Right hindlimb (tissue), 1 donor: ENCODE measurements at places on chromosomes 3 and 15.

GRCh38 chr15:32838820-32839219 lies 121.0 kb downstream of the GREM1 start:
- DNase-seq = no peak

DNA sequence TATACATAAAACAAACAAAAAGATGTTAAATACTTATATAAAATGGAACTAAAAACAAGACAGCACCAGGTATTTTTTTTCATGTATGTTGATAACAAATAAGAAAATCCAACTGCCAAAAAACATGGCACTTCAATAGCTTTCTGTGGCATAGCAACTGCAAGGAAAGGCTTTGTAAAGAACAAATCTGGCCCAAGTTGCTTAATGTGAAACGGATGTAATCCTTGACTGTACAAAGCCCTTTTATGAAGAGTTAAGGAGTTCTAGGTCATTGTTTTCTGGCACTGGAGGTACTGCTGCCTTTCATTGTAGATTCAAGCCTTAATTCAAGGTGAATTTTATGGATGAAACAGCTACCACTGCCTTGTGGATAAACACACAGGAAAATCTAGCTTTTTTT lies 68.8 kb upstream of the SLC12A8 start:
- DNase-seq = no peak

GRCh38 chr3:15845475-15845874 lies 47.7 kb upstream of the ANKRD28 start:
- no peak for DNase-seq

GRCh38 chr3:168096210-168096652 lies 507 bp upstream of the GOLIM4 start:
- DNase-seq = peak; percentile 84

DNA sequence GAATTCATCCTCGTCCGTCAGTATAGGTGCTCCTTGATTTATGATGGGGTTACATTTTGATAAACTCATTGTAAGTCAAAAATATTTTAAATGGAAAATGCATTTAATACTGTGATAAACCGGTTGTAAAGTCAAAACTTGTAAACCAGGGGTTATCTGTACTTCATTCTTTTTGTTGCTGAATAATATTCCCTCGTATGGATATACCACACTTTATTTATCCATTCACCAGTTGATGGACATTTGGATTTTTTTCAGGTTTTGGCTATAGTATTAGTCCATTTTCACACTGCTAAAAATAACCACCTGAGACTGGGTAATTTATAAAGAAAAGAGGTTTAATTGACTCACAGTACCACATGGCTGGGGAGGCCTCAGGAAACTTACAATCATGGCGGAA lies 47.7 kb downstream of the NFKBIZ start:
- DNase-seq = no peak

- no peak for DNase-seq
Observed at GRCh38 chr15:61659566-61660190, 400.6 kb downstream of the VPS13C start.

GRCh38 chr15:33959844-33960548 lies 8.3 kb upstream of the CHRM5 start:
- no peak for DNase-seq

DNA sequence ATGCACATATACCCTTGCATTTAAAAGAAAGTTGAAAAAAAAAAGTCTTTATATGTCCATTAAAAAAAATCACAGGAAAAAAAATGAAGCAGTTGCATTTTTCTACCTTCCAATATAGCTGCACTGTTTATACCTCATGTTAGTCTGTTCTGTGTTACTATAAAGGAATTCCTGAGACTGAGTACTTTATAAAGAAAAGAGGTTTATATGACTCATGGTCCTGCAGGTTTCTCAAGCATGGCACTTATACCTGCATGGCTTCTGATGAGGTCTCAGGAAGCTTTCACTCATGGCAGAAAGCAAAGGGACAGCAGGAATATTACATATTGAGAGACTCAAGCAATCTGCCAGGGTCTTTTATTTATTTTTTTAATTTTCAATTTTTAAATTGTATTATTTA lies 277.2 kb upstream of the BCHE start:
- DNase-seq = no peak

GRCh38 chr3:100609963-100610362 lies 562 bp downstream of the ADGRG7 start:
- no peak for DNase-seq

GRCh38 chr3:179432021-179432420 lies 19.2 kb downstream of the GNB4 start:
- DNase-seq = peak; percentile 32

- DNase-seq = peak; percentile 88
Observed at GRCh38 chr3:28916713-28917499, 364.0 kb upstream of the RBMS3 start.

DNA sequence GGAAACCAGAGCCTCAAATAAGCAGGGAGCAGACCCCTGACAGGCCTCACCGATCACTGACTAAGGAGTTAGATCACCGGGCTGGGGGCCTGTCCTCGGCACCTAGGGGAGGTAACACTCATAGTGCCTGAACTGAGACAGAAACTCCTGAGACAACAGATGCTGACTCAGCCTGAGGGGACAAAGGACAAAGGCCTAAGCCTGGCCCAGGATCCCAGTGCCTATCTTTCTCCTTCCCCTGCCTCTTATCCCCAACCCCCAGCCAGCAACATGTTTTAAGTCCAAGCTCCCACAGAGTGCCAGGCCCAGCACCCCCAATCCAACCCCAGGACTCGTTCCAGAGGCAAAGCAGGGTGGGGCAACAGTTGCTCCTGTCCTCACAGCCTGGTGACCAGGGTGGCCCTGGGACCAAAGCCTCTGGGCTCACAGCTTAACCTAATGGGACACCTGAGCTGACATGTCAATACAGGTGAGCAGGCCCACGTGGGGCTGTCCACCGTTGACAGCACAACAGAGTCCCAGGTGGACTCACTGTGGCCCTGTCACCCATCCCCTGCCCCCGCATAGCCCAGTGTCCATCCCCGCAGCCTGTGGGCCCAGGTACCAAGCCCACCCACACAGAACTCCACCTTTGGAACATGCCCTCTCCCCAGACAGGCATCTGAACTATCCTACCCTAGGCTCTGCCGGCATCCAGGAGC lies 37.4 kb downstream of the ADCY5 start:
- no peak for DNase-seq

- no peak for DNase-seq
Observed at GRCh38 chr3:23395115-23395514, 192.0 kb downstream of the UBE2E2 start.

- no peak for DNase-seq
Observed at GRCh38 chr3:42501681-42502428, 588 bp upstream of the VIPR1 start.

DNA sequence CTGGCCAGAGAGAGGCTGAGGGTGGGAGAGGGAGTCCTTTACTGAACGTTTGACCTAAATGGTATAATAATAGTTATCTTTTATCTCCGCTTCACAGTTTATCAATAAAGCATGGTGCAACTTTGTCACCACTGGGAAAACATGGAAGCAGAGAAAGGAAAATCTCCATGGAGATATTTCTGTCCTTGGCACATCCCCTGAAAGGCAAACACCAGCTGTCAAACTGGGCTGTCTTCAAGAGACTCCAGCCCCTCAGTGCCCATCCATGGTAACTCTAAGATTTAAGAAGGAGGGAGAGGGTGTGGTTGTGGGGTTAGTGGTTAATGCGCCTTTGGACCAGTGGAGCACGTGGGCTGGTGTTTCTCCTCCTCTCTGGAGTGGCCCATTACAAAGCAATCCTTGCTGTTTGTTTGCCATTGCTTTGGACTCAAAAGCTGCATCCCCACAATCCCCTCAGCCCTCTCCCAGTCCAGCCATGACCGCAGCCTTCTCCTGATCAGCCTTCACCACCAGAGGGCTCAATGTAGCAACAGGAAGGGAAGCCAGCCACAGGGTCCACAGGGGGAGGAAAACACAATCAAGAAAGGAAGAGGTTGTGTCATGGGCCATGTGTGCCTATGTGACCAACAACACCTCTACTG lies 38.2 kb upstream of the FAM174B start:
- peak; percentile 35 for DNase-seq

DNA sequence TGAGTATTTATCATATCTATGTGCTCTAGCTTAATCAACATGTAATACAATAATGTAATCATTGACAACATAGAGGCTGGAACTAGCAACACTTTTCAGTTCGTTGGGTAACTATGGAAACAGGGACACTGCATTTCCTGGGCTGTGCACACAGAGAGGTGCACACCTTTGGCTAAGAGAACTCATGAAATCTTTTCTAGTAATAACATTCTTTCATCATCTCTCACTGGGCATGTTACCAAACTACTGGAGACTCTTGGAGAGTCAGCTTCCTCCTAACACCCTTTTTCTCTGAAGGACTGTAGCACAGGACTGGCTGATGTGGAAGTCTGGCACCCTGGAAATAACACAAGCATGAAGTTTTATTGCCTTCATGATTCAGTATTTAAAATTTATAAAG lies 135.6 kb downstream of the KCNMB2 start:
- DNase-seq = no peak

- peak; percentile 42 for DNase-seq
Observed at GRCh38 chr15:91302588-91303439, 202.8 kb downstream of the SV2B start.

DNA sequence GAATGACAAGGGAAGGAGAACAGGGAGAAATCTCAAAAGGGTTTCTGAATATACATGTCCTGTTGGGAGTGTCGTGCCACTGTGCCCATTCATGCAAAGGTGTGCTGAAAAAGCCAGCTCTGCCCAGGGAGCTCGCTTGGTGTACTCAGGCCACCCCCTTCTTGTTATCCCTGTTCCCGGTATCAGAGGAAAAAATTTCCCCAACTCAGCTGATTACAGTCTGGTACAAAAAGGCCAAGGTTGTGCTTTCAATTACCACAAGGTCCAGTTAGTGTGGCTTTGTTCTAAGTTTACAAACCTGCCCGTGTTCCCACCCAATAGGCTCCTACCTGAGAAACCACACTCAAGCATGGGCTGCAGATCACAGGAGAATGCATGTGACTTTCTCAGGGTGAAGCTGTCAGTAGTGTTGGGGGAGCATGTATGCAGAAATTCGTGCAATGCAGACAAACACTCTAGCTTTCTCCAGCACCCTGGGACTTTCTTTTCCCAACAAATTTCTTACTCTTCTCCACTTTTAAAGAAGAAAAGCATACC lies 648.5 kb downstream of the NR2F2 start:
- DNase-seq = no peak

DNA sequence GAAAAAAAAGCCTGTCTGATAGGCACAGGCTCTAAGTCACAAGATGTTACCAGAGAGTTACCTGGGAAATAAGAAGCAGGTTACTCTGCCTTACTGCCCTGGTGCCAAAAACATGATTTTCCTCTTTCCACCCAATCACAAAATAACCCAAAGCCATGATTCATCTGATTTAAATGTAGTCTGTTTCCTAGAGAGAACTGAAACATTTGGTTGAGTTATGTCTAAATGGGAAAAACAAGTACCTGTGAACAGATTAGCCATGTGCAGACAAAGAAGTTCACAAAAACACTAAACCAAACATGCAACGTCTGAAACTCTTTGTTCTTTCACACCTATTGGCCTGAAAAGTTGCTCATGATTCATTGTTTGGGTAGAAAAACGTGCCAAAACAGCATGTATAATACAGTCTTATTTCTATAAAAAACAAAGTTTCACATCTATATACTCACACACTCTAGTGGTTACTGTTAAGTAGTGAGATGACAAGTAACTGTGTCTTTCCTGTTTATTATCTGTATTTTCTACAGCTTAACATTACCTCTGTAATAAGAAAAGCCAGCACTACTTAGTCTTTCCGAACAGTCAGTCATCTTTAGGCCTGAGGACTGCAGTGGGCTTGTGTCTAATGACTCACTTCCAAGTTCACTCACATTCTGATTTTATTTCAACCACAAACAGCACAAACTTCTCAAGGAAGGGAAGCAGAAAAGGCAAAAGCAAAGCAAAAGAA lies 30.2 kb downstream of the FAM174B start:
- DNase-seq = no peak

DNA sequence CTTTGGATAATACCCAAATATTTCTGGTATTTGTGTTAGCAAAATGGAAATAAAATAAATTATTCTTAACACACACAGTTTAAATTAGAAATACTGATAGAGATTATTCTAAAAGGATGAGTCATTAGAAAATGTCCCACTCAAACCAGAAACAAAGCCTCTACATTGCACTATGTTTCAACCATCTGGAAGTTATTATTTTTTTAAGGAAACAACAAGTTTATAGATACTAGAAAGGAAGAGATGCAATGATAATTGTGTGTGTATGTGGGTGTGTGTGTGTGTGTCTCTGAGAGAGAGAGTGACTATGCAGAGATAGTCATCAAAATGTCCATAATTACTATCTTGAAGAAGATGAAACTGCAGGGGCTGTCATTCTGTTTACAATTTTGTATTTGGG lies 1340.5 kb downstream of the ROBO1 start:
- no peak for DNase-seq

DNA sequence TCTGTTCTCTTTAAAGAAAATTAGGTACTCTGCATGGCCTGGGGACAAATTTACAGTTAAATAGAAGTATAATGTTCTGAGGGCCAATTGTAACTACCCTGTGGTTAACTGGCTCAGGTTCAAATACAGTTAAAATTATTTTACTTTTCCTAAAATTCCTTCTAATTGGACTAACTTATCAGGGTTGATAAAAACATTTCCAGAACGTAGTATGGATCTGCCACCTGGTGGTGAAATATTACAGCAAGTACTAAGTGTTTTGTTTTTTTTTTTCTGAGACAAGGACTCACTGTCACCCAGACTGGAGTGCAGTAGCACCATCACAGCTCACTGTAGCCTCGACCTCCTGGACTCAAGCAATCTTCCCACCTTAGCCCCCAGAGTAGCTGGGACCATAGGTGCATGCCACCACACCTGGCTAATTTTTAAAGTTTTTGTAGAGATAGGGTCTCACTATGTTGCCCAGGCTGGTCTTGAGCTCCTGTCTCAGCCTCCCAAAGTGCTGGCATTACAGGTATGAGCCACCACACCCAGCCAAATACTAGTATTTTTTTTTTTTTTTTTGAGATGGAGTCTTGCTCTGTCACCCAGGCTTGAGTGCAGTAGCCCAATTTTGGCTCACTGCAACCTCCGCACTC lies 29.2 kb downstream of the NEO1 start:
- no peak for DNase-seq

- DNase-seq = no peak
Observed at GRCh38 chr3:13717222-13717895, 162.5 kb downstream of the WNT7A start.

DNA sequence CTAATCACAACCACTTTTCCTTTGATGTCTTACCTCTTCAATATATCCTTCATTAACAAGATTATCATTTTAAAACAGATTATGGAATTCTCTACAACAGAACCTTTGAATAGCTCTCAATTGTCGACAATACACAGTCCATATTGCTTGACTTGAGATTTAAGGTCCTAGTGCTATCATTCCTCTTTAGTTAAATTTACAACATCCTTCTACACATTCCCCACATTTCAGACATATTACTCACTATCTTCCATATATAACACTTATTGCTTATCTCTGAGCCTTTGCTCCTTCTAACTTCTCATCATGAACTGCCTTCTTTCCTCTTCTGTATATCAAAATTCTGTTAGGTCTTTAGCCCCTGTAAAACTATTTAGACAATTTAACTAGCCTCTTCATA lies 247.0 kb downstream of the STXBP5L start:
- DNase-seq = no peak
